ENCODE measurements at places on chromosomes 6 and 20.
A peak's percentile ranks its signal among the peaks of the same experiment; 100 is the strongest.

- DNase-seq, result no peak
Measured at GRCh38 chr6:50978380-50979170, 159.9 kb downstream of the TFAP2B start.

- DNase-seq, result no peak
Measured at GRCh38 chr20:39899881-39900280, 789.2 kb downstream of the MAFB start.

DNA sequence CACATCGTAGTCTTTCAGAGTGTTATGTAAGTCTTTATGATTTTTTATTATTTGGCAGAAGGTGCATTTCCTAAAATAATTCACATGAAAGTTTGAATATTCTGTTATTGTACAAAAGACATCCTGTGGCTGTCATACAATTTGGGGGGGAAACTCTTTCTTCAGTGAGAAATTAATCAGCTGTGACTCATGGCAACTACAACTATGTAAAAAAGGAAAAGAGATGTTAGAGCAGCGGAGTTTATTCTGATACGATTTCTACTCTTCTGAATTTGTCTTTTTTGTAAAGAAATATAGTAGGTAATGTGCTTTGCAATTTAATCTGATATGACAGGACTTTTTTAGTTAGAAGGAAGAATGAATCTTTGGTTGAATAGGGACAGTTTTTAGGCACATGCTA is 14.2 kb downstream of the COL19A1 start:
- no peak for DNase-seq

- no peak for DNase-seq
Measured at GRCh38 chr20:18802012-18802634, 11.5 kb upstream of the SCP2D1 start.

DNA sequence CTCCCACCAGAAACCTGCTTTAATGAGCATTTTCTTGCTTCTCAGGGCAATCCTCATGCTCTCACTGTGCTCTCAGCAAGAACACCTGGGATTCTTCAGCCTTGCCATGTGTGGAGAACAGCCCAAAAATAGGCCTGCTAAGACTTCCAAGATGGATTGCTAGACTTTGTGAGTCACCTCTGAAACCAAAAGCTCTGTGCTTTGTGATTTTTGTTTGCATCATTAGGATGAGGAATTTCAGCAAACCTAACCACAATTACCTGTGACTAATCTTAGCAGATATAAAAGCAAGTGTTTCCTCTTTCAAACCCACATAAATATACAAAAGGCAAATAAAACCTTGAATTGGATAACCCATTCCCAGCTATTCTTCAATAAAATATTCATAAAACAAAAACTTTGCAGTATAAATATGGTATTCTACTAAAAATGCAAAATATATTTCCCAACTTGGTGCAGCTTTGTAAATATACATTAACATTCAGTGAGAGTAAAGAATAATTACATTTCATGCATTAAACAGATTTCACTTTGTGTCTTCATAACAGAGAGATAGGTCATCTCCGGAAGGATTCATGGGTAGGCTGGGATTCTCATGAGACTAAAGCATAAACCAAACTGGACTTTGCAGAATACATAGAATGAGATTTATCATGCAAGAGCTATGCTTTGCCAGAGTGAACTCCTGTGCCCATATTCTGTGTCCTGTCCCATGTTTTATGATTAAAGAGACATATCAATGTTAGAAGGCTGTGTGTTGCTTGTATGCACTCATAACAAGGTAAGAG is 33.5 kb downstream of the TPBG start:
- DNase-seq, result peak; percentile 94

DNA sequence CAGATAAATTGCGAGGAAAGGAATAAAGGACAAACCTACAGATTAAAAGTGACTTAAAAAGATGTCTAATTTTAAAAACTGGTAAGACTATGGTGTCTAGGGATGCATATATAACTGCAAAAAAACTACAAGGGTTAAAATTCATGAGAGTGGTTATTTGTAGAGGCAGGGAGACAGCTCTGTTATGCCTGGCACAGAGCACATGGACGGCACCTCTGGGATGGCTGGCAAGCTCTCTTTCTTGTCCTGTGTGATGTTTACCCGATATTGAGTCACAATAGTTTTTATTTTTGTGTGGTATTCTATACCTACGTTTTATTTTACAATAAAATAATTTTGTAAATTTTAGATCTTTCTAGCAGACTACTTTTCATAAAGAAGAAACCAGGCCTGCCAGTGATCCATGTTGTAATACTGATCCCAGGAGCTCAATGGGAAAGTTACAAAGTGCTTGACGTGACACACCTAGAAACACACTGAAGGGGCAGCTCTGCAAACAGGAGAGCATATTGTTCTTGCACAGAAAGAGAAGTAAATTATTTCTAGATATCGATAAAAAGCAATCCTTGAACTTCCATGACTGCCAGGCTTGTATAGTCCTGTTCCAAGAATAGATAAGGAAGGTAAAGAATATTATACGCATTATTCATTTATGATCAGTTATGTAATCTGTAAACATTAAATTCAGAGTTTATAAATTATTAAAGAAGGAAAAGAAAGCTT is 290.0 kb downstream of the PTPRK start:
- no peak for DNase-seq

- DNase-seq, result no peak
Measured at GRCh38 chr6:2557181-2557720, 193.5 kb downstream of the MYLK4 start.

DNA sequence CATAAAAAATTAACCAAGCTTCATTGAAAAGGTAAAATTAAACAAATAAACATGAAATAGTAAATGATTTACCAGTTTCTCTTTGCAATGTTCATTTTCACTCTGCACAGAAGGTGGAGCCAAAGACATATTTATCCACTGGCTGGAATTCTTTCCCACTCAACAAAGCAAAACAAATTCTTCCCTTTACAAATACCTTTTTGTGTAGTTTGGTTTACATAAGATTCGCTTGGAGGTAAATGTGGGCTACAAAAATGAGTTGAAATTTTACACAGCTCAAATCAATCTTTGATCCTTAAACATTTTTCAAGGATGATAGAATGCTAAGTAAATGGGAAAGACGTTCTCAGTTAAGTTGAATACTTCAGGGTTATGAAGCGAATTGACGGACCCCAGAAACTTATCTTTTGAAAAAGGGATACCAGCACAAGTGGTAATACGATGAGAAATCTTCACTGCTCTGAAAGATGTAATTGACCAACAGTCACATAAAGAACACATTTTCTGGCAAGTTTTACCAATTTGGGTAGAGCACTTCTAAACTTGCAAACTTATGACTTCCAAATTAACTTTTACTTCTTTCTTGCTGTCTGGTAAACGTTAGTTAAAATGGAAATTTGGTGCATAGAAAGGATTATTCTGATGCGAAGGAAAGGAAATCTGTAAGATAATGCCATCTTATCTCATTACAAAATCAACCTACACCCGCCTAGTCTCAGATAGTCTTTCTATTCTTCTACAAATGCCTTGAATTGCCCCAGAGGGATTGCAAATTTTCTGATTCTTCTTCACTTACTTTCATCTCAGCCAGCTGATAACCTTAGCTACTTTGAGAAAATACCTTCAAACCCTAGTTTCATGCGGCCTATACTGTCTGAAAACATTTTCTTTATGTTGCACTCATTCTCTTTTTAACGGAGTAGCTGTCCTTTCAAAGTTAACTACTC is 4.7 kb upstream of the GJA1 start:
- peak; percentile 60 for DNase-seq

- DNase-seq, result no peak
Measured at GRCh38 chr20:22556565-22557056, 27.8 kb downstream of the FOXA2 start.

GRCh38 chr20:19969507-19970255 is 47.5 kb upstream of the NAA20 start:
- no peak for DNase-seq

DNA sequence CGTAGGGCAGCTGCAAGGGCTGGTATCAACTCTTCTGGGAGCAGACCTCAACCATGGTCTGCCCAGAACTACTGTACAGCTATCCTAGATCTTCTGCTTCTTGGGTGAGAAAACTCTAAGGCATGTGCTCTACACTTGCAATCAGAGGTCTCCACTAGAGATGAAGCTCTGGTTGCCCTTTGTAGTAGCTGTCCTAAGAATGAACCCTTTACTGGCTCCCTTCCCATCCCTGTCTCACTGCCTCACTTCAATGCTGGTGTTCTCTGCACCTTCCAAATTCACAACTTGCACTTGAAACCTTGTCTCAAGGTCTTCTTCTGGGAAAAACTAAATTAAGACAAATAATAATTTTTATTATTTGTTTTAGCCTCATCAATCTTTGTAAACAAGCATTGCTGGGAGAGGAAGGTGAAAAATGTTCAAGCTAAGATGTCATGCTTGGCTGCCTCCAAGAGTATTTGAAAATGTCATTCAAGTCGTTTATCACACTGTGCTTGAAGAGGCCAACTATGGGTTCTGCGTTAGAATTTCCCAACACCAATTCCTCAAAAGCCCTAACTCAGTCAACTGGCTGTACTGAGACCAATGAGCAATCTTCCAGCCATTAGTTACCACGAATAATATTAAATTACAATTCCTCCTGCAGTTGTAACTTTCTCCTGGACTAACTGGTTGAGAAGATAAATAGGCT is 255.7 kb upstream of the PRND start:
- DNase-seq, result peak; percentile 39

GRCh38 chr6:107660839-107661238 is 163.3 kb downstream of the SCML4 start:
- DNase-seq, result no peak

GRCh38 chr6:28090917-28091586 is 10.7 kb downstream of the ZNF165 start:
- DNase-seq, result no peak

DNA sequence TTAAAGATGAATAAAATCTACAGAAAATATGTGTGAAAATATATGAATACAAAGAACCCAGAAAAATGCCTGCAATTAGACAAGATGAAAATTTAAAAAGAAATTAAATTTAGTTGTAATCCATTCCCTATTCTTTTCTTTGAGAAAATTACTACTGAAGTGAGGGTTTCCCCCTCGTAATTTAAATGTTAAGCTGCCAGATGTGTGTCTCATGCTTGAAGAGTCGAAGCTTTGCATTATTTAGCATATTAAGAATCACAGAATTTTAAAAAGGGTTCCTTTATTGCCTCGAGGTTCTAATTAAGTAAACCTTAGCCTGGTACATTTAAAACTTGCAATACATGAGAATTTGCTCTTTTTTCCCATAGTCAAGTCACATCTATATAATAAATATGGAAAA is 630.1 kb downstream of the TFAP2A start:
- no peak for DNase-seq

- DNase-seq, result peak; percentile 90
Measured at GRCh38 chr6:84763003-84763885, 1.2 kb downstream of the TBX18 start.

DNA sequence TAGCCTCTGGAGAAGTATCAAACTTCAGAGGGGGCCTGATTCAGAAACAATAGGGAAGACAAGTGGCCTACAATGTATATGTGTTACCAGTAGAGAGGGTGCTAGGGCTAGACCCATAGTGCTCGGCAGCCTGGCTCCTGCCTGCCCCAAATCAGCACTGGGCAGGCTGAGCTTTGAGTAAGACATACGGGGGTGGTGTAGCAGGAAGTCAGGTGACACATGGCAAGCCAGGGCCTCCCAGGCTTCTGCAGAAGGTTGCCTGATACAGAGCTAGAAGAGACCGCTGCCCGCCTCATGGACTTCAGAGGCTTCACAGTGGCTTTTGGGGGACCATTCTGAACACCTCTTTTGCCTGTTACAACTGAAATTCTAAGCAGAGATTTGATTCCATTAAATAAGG is 43.4 kb downstream of the RALY start:
- DNase-seq, result peak; percentile 18

- DNase-seq, result no peak
Measured at GRCh38 chr6:43250992-43251373, 7.7 kb downstream of the TTBK1 start.

- DNase-seq, result peak; percentile 76
Measured at GRCh38 chr6:24428615-24429014, 25.9 kb downstream of the MRS2 start.

- peak; percentile 65 for DNase-seq
Measured at GRCh38 chr6:121222656-121223055, 111.6 kb downstream of the TBC1D32 start.

GRCh38 chr6:129776542-129777330 is 66.8 kb upstream of the ARHGAP18 start:
- no peak for DNase-seq

DNA sequence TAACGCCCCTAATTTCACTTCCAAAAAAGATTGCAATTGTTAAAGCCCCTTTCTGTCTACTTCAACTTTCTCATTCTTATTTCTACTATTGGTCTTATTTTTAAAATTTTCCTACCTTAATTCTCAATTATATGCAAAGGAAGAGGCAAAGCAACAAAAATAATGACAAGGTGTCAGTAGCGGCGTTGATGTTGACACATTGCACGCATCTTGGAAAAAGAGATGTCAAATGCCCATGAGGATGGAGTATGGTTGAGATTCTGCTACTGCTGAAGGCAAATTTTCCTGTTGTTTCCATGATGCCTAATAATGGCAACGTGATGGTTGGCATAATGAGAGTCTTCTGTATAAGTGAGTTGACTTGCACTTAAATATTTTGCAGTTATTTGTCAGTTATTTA is 258.9 kb downstream of the CDKAL1 start:
- DNase-seq, result no peak

GRCh38 chr6:22029171-22029570 is 267.7 kb downstream of the PRL start:
- DNase-seq, result peak; percentile 24

DNA sequence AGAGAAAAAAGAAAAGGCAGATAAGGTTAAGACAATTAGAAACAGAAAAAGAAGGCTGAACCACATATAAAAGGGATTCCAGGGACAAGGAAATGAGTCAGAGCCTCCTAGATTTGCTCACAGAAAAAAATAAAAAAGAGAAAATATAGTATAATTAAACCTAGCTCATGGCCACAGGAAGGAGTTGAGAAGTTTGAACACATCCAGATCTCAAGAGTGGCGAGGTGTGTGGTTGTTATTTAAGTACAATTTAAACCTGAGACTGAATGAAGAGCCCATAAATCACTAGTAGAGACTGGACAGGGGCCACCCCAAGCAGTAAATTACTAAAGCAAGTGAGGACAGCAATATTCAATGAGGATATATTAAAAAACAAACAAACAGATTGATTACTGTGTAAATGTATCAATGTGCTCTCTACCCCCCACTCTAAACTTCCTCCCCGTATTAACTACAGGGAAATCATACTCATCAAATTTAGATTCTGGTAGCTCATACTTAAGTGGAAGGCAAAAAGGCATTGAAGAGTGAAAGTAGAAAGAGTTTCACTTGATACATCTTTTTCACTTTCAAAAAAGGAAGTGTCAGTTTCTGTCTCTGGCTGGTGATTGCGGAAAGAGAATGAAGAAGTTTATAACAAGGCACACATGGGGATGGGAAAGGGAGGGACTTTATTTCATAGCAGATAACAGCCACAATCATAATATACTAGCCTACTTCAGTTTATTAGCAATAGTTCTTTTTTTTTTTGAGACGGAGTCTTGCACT is 49.3 kb upstream of the SCAF8 start:
- DNase-seq, result peak; percentile 54

- DNase-seq, result no peak
Measured at GRCh38 chr20:23203310-23203709, 117.2 kb upstream of the CD93 start.

- no peak for DNase-seq
Measured at GRCh38 chr6:167530951-167531350, 206.1 kb downstream of the TTLL2 start.

Data from iris pigment epithelial cell (primary cell).